Activated T-cell treated with anti-CD3 and anti-CD28 coated beads, Interleukin-2, amount 50 U/mL, for 48 hours (primary cell): ENCODE measurements at places on chromosomes 11 and 22.
A peak's percentile ranks its signal among the peaks of the same experiment; 100 is the strongest.

DNA sequence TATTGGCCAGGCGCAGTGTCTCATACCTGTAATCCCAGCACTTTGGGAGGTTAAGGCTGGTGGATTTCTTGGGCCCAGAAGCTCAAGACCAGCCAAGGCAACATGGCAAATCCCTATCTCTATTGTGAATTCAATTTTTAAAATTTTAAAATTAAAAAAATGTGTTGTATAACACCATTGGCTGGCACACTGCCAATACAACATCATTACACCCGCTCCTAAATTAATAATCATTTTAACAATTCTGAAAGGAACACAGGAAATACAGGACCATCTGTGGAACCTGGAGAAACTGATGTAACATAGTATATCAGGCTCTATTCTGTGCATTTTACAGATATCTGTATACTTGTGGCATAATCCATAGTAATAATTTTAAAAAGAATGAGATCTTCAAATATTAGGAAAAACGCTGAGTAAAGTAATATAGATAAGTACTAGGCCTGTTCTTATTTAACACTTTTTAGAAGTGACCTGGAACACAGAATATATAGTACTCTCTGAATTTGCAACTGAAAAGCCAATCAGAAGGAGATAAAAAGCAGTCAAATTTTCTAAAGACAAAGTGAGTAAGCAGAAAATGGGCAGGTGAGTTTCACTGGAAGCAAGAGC, 124.3 kb downstream of the APOL5 start:
- no peak for DNase-seq

- DNase-seq: no peak
Measured at GRCh38 chr11:99601179-99601578, 580.4 kb downstream of the CNTN5 start.

DNA sequence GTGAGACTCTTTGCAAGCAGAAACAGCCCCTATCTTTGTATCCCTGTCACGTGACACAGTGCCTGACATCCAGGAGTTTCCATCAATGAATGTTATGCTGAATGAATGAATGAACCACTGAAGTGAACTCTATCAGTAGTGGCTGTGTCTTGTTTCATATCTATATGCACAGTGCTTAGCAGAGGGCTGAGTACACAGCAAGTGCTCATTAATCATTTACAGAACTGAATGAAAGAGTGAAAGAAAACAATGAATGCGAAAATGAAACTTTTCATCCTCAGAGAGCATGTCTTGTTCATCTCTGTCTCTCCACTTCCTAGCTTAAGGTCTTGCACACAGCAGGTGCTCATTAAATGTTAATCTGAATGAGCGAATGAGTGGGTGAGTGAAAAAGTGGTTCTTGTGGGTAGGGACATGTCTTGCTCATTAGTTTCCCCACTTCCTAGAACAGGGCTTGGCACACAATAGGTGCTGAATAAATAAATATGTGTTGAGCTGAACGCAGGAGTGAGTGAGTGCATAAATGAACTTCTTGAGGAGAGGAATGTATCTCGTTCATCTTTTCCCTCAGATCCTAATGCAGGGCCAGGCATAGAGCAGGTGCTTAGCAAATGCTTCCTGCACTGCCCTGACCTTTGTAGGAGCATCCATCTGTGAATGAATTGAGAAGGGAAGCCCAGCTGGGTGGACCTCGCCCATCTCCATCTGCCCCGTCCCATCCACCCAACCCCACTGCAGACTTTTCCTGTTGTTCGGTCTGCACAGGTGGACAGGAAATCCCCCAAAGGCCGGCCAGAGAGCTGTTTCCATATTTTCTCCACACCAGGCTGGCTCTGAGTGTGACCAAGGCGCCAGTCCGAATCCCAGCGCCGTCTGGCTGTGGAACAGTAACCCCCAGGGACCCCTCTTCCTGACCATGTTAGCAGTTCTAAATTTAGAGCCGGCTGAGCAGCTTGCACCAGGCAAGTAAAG, 113.4 kb upstream of the CRYBB3 start:
- peak; percentile 31 for DNase-seq

DNA sequence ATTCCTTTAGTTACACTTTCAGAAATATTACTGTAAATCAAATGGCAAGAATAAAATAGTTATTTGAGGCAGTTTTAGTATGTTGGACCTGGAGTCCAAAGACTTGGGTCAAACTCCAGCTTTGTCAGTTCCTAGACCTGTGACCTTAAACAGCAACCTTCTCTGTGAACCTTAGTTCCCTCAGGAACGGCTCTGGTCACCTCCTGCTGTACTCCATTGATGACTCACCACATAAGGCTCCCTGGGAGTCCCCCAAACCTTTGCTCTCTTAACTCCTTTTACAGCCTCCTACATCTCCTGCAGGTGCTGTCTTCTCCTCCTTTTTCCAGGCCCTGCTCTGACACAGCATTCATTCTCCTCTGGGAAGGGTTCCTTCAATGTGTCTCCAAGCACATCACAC, 29.1 kb downstream of the LIMK2 start:
- DNase-seq: no peak

- DNase-seq: no peak
Measured at GRCh38 chr11:58625826-58626460, 3.5 kb downstream of the CNTF start.

DNA sequence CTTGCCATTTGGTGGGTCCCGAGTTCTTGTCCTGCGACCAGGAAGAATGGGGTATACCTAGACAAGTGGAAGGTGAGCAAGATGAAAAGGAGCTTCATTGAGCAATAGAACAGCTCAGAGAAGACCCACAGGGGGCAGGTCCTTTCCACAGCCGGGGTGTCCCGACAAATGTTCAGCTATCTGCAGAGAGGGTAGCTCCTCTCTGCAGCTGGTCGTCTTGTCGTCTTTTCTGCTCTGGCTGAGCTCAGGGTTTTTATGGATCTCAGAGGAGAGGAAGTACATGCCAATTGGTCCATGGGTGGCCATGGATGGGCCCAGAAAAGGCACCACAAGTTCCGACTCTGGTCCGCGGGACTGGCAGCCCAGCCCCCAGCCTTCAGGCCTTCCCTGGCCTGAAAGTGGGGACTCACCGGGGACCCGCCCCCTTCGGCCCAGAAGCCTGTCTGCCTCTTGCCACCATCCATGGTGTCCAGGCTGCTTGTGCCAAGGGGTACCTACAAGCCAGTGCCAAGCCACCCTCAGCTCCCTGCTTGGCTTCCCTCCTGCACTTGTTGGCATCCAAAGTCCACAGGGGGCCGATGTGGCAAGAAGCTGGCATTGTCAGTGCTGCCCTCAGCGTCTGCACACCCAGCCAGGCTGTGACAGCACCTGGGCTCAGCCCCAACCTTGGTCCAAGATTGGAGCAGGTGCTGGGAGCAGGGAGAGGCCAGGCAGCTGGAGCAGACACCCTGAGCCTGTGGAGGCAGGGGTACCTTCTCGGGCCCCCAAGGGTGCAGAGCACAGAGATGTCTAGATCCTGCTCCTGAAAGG, 438.9 kb downstream of the TBC1D22A start:
- peak; percentile 13 for DNase-seq

- DNase-seq: no peak
Measured at GRCh38 chr11:106389101-106389500, 311.6 kb downstream of the AASDHPPT start.

- DNase-seq: no peak
Measured at GRCh38 chr11:3631331-3631730, 10.5 kb downstream of the ART5 start.

DNA sequence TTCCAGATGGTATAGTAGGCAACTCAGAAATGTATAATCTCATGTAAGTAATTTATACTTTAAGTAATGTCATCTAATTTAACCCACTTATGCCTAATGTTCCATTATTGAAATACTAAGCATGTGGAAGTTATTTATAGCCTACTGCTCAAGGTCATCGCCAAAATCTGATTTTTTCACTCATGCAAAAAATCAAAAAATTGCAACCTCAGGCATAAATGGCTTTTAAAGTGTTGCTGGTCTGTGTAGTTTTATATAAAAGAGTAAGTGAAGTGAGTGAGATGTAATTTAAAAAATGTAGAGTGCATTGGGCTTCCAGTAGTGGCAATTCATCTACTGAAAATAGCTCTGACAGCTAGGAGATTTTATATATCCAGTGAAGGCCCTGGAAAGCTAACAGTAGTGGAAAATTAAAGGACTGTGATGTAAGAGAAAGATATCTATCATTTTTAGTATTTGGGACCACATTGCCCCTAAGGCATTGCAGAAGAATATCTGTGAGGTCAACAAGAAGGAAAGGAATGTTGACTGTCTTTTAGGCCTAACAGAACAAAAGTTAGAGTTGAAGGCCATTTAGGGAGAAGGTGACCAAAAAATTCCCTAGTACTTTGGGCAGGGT, 624.5 kb upstream of the CHORDC1 start:
- no peak for DNase-seq

DNA sequence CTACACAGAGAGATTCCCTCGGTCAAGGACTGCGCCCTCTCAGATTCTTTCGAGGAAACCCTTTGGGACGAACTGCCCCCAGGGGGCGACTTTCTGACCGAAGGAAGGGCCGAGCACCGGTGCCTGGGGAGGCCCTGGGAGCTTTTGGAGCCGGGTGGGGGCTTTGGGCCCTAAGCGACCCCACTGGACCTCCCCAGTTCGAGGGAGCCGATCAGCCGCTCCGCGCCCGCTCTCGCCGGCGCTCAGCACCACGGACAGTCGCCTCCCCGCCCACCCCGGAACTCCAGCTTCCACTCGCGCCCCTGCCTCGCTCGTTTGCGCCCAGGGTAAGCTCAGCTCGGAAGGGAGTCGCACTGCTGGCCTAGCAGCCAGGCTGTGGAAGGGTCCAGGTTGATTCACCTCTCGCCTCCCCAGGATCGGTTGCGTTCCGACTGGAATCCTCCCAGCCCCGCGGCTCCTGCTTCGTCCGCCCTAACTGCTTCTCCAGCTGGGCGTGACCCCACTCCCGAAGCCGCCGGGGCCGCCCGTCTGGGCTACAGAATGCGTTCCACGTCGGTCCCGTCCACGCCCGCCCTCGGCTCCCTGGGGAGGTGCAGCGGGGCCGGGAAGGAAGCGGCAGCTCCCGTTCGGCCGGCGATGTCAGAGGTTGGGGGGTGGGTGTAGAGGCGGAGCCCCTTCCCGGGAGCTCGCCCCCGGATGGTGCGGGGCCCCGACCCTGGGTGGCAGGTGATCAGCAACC, 428 bp downstream of the SCN3B start:
- peak; percentile 44 for DNase-seq

GRCh38 chr22:29670626-29671025, 49.2 kb upstream of the CABP7 start:
- no peak for DNase-seq

GRCh38 chr11:58674609-58675008, 52.1 kb downstream of the CNTF start:
- no peak for DNase-seq

DNA sequence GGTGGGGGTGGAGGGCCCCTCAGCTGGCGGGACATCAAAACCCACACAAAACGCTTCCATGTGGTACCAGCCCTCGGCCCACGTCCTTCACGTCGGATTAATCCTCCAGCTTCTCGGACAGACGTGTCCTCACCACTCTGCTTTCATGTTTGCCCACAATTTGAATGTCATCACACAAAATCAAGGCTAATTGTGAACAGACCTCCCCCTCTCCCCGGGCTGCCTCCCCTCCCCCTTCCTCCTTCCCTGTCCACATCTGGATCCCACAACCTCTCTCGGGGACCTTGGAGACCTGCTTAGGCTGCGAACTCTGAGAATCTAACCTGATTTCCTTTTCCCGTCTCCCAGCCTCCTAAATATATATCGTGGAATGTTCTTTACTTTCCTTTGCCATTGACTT, 262.9 kb downstream of the MN1 start:
- no peak for DNase-seq

- DNase-seq: no peak
Measured at GRCh38 chr11:6686006-6686405, 2.9 kb upstream of the MRPL17 start.

DNA sequence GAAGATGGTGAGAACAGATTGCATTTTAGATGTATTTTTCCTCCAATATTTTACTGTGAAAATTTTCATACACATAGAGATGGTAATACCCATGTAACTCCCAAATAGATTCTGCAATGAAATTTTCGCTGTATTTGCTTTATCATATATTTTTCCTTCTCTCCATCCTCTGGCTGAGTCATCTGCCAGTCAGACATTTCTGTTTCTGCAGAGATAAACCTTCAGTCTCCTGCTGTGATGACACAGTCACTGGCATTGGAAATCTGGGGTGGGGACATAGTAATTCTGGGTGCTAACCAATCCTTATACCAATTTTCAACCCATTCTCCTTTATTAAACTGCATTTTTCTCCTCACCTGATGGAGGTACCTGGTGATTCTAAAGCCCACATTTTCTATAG, 33.7 kb downstream of the SVIP start:
- DNase-seq: no peak

GRCh38 chr11:128409476-128409875, 177.9 kb downstream of the ETS1 start:
- no peak for DNase-seq

GRCh38 chr11:122108192-122108799, 7.7 kb downstream of the BLID start:
- peak; percentile 21 for DNase-seq

GRCh38 chr11:61059260-61059752, 43.0 kb upstream of the CD5 start:
- no peak for DNase-seq

- peak; percentile 71 for DNase-seq
Measured at GRCh38 chr11:128610721-128611617, 23.6 kb upstream of the ETS1 start.

GRCh38 chr11:32198053-32198452, 107.2 kb downstream of the RCN1 start:
- no peak for DNase-seq

GRCh38 chr22:30325065-30325720, 1.5 kb downstream of the TBC1D10A start:
- no peak for DNase-seq

GRCh38 chr11:118673361-118674081, 5.9 kb downstream of the TREH start:
- no peak for DNase-seq

- DNase-seq: no peak
Measured at GRCh38 chr22:32218470-32218869, 13.6 kb upstream of the RFPL2 start.

GRCh38 chr11:111459506-111460270, 52.5 kb downstream of the BTG4 start:
- no peak for DNase-seq

GRCh38 chr22:49882519-49883293, 29.1 kb downstream of the ZBED4 start:
- DNase-seq: no peak

DNA sequence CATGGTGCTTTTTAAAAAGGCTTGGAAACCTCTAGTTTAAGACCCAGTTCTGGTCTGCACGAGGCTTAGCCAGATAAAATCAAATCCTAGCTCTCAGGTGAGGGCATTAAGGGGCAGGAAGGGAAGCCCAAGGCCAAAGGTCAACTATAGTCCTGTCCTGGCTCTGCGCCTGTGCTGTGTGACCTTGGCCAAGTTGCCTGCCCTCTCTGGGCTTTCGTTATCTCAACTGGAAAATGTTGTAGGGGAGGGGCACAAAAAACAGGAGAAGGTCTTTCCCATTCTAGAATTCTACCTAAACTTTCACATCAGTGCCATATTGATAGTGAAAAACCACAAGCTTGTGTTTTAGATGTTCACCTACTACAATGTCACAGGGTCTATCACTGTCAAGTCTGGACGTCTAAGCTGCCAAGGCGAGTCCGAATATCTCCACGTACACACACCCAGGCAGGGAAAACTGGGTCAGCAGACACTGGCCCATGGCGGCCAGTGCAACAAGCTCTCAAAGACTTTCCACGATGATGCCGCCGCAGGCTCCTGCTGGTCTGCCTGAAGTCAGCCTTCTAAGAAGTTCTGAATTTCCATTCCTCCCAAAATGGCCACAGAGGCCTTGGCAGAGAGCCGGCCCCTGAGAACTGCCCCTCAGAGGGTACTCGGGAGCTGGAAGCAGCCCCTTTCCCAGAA, 18.0 kb downstream of the MN1 start:
- DNase-seq: no peak
